ENCODE measurements at places on chromosomes 5 and 9.

DNA sequence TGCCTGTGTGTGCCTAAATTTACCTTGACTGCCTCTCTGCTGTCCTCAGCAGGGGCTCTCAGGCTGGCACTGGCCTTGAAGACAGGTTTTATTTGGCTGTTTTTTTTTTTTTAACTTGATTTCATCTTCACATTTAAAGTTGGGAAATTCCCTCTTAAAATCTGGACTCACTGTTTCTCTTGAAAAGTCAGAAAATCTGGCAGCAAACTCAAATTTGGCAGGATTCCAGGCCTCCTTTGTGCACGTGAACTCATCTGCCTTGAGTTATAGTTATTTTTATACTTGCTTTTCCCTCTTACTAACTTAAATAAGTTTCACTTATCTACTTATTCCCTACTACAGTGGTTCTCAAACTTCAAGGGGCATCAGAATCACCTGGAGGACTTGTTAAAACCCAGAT, 118.4 kb upstream of the MAP3K1 start:
- no peak for DNase-seq

DNA sequence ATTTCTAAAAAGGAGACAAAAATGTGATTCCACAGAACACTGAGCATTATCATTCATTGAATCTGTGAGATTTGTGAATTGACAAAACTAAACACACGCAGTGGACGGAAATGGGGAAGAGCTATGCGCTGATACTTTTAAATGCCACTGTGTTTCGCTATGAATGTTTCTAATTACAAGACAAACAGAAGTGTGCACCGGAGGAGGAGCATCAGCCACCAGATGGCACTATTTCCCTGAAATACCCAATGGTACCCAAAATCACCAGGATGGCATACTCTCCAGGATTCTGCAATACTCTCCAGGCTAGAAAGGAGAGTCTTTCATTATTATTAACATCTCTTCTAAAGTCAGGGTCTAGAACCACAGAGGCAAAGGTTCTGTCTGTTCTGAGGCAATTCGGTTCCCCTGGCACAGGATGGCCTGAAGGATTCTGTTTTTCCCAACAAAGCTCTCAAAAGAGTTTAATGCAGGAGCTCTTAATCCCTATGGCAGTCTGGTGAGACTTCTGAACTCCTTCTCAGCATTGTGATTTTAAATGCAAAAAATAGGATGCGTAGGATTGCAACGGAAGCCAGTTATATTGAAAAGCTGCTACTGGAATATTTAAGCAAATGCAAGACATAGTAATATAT, 13.8 kb upstream of the PUM3 start:
- peak; percentile 84 for DNase-seq

DNA sequence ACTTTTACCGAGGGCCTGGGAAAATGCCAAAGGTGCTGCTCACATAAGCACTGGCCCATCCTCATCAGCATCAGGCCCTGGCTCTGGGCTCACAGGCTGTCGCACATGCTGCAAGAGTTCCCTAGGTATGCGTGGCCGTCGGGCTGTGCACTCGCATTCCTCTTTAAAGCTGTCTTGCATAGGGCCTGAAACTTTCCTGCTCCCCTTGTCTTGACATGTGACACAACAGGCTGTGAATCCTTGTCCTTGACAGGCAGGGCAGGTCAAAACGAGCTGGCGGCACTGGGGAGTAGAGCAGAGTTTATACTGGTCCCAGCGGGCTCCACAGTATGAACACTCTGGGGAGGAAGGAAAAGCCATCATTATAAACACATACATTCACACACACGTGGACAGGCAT, 30.7 kb downstream of the TSTD2 start:
- DNase-seq, result no peak

GRCh38 chr5:150052226-150052955, 34.0 kb downstream of the CSF1R start:
- no peak for DNase-seq

DNA sequence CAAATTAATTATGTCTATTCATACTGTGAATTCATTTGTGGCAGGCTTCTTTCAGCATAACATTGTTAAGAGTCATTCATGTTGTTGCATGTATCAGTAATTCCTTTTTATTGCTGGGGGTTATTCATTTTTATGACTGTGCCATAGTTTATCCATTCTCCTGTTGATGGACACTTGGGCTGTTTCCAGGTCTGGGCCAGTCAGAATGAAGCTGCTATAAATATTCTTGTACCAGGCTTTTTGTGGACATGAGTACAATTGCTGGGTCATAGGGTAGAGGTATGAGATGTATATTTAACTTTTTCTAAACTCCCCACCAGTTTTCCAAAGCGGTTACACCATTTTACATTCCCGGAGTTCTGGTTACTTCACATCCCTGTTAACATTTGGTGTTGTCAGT, 13.6 kb downstream of the PRPF4 start:
- DNase-seq, result no peak

DNA sequence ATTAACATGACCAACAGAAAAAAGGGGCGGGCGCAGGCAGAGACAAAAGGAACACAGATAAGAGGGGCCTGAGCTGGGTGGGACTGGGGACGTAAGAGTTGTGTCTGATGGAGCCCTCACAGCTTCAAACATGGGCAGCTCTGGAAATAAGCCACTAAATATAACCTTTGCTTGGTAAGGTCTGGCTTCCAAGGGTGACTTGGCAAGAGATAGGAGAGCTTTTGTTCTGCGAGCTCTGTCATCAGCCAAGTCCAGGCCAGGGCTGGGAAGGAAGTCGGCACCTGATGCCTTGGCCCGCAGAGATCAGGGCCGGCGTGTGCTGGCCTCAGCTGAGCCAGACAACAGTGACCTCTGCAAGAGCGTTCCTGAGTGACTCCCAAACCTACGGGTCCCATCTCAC, 11.8 kb downstream of the TRUB2 start:
- DNase-seq, result no peak

DNA sequence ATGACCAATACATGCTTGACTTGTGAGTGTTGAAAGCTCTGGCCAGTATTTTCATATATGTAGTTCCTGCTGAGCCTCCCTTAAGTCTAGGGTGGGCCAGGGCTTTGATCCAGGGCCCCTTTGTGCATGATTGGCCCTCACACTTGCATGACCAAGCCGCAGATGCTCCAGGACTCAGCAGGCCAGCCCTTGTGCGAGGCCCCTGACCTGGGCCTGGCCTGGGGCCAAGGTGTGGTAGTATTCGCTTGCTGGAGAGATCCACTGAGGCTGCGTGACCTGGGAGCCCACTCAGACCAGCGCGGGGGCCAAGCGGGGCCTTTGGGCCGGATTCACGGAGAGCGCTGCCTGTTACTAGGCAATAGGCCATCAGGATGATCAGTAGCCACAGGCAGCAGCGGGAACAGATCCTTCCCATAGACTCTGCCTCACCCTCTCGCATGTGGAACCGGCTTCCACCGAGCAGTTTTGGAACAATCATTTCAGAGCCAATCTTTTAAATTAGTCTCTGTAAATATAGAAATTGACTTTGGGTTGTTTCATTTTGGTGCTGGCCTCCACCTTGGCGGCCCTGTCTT, 79.0 kb upstream of the PTCH1 start:
- no peak for DNase-seq

DNA sequence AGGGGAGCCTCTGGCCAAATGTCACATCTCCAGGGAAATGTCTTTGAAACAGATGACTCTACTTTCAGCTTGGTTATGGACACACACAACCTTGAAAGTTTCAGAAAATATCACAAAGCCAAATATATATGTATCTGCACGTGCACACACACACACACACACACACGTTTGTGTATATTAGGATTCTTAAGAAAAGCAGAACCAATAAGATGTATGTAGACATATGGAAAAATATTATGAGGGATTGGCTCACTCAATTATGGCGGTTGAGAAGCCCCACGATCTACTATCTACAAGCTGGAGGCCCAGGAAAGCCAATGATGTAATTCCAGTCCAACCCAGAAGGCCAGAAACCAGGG, 194.9 kb downstream of the PALM2AKAP2 start:
- no peak for DNase-seq

GRCh38 chr9:16921855-16922254, 51.4 kb upstream of the BNC2 start:
- DNase-seq, result no peak

DNA sequence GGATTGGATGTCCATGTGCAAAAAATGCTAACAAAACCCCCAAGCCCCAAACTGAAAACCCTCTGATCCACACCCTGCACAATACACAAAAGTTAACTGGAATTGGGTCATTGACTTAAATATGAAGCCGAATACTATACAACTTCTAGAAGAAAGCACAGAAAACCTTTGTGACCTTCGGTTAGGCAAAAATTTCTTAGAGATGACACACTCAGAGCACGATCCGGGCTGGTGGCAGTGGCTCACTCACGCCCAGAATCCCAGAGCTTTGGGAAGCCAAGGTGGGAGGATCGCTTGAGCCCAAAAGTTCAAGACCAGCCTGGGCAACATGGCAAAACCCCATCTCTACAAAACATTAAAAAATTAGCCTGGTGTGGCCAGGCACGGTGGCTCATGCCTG, 1.8 kb upstream of the DIPK1B start:
- no peak for DNase-seq

DNA sequence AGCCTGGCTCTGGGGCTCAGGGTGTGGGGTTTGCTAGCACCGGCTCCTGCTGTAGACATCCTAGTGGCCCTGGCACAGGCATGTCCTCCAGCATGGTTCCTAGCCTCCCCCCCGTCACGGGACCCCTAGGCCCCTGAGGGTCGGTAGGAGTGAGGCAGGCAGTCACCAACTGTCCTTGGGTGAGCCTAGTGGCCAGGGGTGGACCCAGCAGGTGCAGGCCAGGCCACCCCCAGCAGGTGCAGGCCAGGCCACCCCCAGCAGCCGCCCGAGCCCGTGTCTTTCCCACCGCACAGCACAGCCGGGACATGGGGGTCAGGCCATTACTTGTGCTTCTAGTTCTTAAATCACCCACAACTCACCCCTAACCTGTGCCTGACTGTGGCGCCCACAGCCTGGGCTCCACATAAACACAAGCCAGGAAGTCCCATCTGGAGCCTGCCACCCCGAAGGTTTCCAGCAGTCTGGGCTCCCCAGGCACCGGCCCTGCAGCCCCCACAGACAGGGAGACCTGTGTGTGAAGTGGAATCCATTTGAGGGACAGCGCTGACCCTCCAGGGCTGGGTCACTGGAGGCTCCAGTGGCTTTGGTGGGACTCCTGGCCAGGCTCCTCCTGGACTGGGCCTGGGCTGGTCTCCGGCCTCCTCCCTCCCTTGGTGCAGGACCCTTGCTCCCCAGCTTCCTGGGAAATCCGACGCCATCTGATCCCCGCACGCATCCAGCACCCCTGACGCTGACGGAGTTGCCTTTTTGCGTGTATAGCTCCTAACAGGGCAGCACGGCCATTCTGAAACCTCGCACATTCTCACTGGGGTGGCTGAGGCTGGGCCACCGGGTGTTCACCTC, 114.1 kb upstream of the LPCAT1 start:
- no peak for DNase-seq

DNA sequence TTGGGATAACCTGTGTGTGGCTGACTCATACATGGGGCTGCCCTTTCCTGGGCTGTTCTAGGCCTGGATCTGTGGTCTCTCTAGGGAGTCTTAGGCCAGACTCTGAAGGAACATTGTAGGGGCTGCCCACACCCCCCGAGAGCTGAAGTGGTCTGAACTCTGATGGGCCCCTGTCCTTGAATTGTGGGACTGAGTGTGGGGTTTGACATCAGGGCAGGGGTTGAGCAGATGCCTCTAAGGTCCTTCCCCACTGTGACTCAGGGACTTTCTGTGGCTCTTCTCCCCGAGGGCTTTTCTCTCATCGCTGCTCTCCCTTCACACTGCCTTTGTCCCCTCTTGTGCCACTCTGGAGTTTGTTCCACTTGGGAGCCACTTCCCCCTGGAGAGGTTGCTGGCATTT, 215.0 kb downstream of the MELK start:
- DNase-seq, result no peak

DNA sequence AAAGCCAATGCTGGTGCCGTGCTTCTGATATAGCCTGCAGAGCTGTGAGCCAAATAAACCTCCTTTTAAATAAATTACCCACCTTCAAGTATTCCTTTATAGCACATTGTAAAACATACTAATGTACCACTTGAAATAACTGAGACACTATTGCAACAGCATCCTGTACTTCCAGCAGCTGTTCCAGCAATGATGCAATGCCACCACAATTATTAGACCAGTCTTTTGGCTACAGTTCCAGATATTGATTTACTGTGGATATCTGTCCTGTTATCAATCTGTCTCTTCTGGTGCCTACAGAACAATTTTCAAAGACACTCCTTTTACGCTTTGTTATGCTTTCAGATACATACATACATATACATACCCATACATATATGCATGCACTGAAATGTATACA, 567.9 kb downstream of the TAF11L14 start:
- no peak for DNase-seq

- no peak for DNase-seq
Observed at GRCh38 chr5:28380167-28380566, 1341.8 kb upstream of the CDH9 start.

DNA sequence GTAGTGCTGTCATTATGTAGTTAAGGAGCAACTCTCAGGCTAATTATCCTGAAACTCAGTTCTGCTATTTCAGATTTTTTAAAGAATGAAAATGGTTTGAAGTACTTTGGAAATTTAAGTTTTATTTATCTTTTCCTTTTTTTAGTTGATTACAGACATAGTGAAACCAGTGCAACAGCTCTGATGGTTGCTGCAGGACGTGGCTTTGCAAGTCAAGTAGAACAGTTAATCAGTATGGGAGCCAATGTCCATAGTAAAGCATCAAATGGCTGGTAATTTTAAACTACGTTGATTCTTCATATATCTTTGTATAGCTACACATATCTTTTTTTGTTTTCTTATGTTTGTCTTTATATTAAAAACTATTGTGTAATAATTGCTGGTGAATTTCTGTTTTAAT, 34.9 kb downstream of the YTHDC2 start:
- no peak for DNase-seq
